Endothelial cell (in vitro differentiated cells): ENCODE measurements at places on chromosomes 1 and 21.

GRCh38 chr1:83027511-83027910 is 971.4 kb downstream of the TTLL7 start:
- no peak for DNase-seq
- H3K4me1 ChIP-seq, result peaks cover 21% of the 10 kb centered on the region
- H3K27me3 ChIP-seq, result peaks cover 2% of the 10 kb centered on the region
- no peaks in the 10 kb centered on the region for H3K36me3 ChIP-seq

DNA sequence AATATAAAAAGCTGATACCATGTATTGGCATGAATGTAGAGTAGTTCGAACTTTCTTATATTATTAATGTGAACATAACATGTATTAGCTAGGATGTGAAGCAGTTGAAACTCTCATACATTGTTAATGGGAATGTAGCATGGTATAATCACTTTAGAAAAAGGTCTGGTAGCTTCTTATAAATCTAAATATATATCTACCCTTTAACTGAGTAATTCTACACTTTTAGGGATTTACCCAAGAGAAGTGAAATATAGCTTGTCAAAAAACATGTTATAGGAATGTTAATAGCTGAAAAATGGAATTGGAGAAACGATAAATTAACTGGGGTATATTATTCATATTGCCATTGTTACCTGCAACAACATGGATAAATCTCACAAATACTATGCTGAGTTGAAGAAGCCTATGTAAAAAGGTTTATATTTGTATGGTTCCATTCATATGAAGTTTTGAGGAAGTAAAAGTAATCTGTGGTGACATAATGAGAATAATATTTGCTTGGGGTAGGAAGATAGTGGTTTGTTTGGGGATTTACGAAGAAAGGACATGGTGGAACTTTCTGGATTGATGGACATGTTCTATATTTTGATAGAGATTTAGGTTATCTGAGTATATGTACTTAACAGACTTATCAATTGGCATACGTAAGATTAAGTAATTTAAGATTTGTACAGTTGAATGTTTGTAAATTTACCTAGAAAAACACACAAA is 76.6 kb downstream of the MAST2 start:
- no peaks in the 10 kb centered on the region for H3K36me3 ChIP-seq
- no peaks in the 10 kb centered on the region for H3K27me3 ChIP-seq
- H3K4me1 ChIP-seq, result no peaks in the 10 kb centered on the region
- DNase-seq, result no peak
- H3K27ac ChIP-seq, result no peak overlapping the region

GRCh38 chr1:241138248-241138647 is 218.8 kb downstream of the RGS7 start:
- H3K27ac ChIP-seq, result no peak overlapping the region
- H3K4me3 ChIP-seq, result no peak overlapping the region
- H3K27me3 ChIP-seq, result peaks cover 3% of the 10 kb centered on the region
- DNase-seq, result no peak
- no peaks in the 10 kb centered on the region for H3K4me1 ChIP-seq

DNA sequence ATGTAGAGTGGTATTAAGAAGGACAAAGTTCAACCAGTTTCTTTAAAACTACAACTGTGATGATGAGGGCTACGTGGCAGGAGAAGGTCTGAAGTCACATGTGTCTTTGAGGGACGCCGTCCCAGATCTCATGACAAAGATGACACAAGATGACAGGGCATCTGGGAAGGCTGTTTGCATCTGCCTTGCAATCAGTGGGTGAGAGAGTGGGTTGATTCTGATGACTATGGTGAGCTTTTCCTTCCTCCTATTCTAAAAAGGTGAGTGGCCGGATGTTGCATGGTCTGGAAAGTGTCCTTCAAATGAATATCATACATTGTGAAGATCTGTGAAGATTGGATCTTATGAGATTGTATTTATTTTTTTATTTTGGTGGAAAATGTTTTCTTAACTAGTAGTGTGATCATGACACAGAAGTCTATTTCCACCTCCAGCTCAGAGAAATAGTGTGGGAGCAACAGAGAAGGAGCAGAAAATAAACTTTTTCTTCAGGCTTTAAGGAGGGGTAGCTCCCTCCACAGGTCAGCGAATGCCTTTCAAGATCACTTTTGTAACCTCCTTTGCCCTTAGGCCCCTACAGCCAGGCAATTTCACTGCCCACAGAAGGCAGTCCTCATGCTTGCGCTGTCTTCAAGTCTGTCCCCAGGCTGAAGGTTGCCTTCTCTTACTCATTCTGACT is 76.0 kb upstream of the ATF3 start:
- no peak overlapping the region for H3K4me3 ChIP-seq
- DNase-seq, result no peak
- no peaks in the 10 kb centered on the region for H3K27me3 ChIP-seq
- H3K36me3 ChIP-seq, result no peaks in the 10 kb centered on the region

DNA sequence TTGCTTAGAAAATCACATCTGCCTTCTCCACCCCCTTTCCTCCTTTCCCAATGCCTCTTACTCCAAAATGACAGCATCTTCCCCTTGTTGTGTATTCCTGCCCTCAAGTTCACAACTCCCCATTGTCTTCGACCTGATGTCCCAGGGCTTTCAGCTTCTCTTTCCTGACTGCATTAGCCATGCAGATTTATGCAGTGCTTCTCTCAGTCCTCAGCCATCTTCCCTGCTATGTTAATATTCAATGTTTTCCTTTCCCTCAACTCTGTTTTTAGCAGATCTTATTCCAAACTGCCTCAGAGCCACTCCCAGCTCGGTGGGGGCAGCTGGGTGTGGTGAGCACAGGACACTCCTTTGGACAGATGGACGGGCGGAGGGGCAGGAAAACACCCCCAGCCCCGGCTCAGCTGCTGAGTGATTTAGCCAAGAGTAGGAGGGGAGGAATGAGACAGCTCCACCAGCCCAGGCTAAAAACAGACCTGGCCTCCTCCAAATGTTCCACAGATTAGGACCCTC is 71.0 kb downstream of the CD2 start:
- DNase-seq, result no peak
- peaks cover 2% of the 10 kb centered on the region for H3K27me3 ChIP-seq
- no peaks in the 10 kb centered on the region for H3K36me3 ChIP-seq
- peaks cover 24% of the 10 kb centered on the region for H3K4me1 ChIP-seq
